ENCODE measurements at places on chromosomes 5 and 9.

DNA sequence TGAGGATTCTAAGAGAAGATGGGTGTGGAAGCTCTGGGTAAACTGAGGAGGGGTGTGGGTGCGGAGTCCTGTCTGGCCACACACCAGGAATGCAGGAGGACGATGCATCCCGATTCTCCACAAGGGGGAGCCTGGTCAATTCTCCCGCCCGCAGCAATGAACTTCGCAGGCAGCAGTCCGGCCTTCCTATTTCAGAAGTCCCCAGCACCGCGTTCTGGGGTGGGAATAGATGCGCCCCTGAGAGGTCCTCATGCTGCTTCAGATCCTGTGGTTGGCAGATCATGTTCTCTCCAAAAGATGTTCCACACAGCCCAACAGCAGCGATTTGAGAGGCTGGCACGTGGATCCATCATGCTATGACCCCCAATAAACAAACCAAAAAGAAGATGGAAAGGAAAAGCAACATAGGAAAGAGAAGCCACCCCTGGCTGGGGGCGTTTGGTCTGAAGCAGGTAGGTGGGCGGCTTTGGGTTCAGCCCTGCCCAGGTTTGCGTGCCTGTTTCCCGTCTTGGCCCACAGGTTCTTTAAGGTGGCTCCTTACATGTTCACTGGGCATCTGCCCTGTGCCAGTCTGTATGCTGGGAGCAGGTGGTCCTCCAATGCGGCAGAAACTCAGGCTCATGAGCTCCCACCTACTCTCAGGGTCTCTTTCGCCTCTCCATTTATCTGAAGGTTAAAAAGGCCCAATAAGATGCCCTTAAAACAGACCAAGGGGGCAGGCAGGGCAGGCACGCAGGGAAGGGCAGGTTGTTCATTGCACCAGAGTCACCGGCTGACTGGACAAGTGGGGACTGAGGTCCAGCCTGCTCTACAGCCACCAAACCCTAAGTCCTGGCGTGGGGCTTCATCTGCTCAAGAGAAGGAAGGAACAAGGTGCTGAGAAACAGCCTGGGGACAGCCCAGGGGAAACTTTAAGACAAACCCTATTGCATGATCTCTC lies 171.6 kb downstream of the PAX5 start:
- DNase-seq: no peak

- DNase-seq: no peak
Observed at GRCh38 chr9:121741228-121741918, 89.9 kb downstream of the DAB2IP start.

DNA sequence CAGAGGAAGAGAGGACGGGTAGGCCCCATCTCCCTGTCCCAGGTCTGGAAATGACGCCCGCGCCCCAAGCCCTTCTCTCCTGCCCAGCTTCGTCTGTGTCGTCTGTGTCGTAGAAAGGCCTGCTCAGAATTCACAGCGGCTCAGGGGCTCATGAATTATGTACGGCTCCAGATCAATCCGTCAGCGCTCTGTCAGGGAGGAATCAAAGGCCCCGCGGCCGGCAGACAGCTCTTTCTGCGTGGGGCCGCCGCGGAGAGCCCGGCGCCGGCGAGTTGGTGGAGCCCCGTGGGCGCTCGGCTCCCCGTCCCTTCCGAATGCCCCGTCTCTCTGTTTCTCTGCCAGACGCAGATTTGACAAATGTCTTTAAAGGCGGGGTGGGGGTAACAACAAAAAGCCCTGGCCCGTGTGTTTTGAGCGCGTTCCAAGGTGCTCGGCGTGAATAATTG lies 83.8 kb upstream of the RAPGEF1 start:
- no peak for DNase-seq

- DNase-seq: no peak
Observed at GRCh38 chr5:112862085-112862484, 998 bp downstream of the SRP19 start.

DNA sequence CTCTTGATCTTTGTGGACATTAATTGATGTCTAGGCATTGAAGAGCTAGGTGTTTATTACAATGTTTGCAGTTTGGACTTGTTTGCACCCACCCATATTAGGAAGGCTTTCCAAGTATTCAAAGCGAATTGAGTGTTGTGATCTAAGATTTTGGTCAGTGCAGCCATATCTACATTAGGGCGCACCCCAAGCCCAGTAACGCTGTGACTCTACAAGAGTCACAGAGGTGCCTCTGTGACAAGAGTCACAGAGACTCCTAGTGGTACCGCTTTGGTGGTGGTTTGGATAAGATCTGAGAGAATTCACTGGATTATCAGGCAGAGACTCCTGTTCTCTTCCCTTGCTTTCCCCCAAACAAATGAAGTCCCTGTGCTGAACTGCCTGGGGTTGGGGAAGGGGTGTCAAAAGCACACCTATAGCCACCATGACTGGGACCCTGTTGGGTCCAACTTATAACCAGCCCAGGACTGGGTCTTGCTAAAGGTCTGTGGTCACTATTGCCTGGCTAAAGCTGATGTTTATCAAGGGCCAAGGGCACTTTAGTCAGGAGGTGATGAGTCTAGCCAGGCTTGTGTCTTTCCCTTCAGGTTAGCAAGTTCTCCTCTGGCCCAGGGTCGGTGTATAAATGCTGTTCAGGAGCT lies 114.1 kb upstream of the RIOK2 start:
- peak; percentile 31 for DNase-seq

GRCh38 chr5:110769000-110769681 lies 30.3 kb downstream of the SLC25A46 start:
- DNase-seq: no peak

GRCh38 chr5:178667101-178667500 lies 40.3 kb upstream of the CLK4 start:
- DNase-seq: no peak

DNA sequence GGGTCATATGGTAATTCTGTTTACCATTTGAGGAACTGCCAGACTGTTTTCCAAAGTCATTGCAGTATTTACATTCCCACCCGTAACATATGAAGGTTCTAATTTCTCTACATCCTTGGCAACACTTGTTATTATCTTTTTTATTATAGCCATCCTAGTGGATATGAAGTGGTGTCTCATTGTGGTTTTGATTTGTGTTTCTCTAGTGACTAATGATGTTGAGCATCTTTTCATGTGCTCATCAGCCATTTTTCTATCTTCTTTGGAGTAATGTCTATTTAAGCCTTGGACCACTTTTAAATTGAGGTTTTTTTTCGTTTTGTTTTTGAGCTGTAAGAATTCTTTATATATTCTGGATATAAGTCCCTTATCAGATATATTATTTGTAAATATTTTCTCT lies 132.8 kb upstream of the RUSC2 start:
- peak; percentile 35 for DNase-seq

GRCh38 chr5:53603009-53603687 lies 42.7 kb downstream of the NDUFS4 start:
- DNase-seq: no peak

DNA sequence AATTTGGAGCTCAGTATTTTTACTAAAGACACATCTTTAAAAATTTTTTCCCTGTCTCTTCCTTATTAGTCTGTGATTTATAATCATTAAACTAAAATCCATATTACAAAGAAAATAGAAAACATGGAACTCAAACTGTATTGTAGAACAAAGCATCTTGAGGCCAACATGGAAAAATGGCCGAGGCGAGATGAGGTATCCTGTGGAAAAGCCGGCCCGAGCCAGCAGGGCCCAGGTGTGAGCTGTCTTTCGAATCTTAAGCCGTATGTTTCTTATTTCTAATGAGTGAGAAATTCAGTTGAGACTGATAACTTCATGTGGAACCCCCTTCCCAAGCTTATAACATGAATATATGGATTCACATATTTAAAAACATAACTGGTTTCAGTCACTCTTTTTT lies 170.4 kb upstream of the OTULINL start:
- DNase-seq: no peak

GRCh38 chr9:122229485-122229837 lies 704 bp upstream of the LHX6 start:
- no peak for DNase-seq

DNA sequence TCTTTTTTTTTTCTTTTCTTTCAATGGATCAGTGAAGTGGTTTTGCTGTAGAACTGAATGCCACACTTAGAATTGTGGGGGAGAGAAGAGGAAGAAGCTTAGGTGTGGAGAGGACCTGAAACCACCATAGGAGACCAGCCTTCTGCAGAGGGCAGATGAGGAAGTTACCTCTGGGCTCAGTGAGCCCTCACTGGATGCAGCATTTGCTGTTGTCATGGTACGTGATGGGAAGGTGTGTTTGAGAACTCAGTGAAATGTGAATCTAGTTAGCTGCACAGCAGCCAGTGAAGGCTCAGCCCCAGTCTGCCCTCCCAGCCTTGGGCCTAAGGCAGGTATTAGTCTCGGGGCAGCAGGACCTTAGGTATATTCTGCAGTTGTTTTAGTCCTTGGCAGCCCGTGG lies 17.5 kb downstream of the CYFIP2 start:
- DNase-seq: no peak

DNA sequence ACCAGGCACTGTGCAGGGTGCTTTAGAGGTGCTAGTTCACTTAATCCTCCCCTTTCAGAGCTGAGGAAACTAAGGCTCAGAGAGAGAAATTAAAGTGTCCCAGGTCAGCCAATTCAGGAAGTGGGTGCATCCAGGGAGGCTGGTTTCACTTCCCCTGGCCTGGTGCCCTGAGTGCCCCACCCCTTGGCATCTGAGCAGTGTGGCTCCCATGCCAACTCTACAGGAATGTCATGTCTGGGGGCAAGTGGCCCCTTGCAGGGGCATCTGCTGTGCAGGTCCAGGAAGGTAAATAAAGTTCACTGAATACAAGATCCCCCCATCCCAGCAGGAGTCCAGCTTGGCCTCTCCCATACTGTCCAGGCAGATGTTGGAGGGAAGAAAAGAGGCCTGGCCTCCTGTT lies 4.4 kb upstream of the N4BP3 start:
- DNase-seq: no peak

- no peak for DNase-seq
Observed at GRCh38 chr9:137319739-137320551, 17.9 kb upstream of the NRARP start.

- no peak for DNase-seq
Observed at GRCh38 chr9:97237951-97238889, 69.2 kb upstream of the CCDC180 start.
